ENCODE measurements at places on chromosomes 13 and 19.
A peak's percentile ranks its signal among the peaks of the same experiment; 100 is the strongest.

GRCh38 chr19:5352229-5352763 lies 11.7 kb upstream of the PTPRS start:
- DNase-seq, result no peak

DNA sequence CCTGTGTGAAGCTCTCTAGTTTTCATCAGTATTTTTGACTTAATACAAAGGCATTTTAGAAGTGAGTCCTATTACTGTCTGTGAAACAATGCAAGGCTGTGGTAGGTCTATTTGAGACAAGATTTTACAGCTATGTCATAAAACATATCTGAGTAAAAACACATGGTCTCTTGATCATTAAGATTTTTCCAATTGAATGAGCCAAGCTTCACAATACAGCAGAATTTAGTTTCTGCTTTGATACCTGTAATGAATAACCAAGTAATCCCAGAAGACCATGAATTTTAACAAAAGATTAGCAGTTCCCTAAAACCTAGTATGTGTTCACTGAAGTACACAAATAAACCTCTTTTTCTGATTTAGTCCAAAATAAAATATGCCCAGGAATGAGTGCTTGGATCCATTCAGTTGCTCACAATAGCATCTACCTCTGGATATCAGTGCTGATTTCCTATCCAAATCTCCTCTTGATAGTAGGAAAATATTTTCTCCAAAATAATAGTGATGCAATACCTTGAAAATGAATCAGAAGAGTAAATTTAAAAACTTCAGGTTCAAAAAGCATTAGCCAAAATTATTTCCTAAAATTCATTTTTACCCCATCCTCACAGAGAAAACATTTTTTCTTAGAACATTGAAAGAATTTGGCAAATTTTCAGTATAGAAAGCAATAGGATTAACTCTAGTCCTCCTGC lies 533.5 kb upstream of the SGCG start:
- DNase-seq, result no peak

DNA sequence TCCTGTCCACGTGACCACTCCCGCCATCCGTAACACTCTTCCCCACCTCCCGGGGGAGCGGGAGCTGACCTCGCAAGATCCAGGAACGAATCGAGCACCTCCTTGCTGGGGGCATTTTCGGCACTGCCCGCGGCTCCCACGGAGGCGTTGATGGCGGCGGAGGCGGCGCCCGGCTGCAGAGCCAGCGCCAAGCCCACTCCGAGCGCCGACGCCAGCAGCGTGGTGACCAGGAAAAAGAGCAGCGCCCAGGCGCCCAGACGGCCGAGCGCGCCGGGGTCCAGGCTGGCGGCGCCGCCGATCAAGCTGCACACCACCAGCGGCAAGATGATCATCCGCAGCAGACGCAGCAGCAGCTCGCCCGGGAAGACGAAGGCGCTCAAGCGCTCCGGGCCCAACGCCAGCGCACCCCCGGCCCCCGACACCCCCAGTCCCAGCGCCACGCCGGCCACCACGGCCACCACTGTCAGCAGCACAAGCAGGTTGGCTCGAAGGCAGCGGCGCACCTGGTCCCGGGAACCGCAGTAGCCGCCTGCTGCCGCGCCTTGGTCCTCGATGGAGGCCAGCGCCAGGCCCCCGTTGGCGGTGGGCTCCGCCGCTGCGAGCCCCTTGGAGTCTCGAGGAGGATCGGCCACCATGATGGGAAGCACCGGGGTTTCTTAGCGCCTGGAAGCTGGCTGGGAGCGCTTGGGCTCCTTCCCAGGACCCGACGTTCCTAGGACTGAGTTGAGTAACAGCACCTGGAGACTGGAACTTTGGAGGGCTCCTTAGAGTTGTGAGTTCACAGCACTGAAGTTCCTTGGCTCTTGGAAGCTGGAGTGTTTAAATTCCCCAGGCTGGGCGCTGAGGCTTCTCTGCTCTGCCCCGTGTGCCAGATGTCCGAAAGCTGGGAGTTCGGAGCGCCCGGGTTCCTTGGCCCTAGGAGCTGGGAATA lies 798 bp downstream of the SLC1A5 start:
- no peak for DNase-seq

- no peak for DNase-seq
Measured at GRCh38 chr19:12792853-12793289, 1.6 kb downstream of the JUNB start.

DNA sequence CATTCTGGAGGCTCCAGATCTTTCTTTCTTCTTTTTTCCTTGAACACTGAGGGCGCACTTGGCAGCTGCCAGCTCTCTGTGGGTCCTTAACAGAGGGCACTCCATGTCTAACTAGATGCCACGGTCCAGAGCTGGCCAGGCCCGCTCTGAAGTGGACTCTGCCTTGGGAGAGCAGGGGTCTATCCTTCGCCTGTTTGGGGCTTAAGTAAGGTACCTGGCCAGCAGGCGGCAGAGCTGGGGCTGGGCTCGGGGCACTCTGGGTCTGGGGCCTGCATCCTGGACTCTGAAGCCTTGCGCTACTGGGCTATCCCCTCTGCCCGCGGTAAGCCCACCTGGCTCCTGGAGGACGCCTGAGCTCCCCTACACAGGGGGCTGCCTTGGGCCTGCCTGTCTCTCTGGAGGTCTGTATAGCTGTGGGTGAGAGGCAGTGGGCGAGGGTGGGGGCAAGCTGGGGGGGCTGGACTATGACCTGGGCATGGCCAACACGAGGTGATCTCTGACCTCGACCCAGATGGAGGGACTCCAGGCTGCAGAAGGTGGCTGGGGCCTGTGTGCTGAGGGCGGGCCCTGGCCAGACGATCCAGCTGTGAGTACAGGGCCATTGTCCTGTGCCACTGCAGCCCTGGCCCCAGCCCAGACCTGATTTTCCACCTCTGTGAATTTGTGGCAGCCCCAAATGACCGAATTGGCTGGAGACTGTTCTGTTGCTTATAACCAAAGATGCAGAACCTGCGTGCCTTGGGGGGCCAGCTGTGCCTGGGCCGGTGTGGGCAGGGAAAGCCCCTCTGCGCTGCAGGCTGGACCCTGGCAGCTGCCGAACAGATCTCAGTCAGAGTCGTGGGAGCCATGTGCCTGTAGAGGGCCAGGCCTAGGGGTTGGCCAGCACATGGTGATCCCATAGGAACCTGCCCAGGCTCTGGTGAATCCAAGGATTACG lies 26.5 kb downstream of the CEBPG start:
- DNase-seq, result no peak

- DNase-seq, result no peak
Measured at GRCh38 chr13:27182844-27183497, 11.4 kb upstream of the USP12 start.

- DNase-seq, result no peak
Measured at GRCh38 chr19:40627486-40628279, 26.5 kb downstream of the LTBP4 start.

- peak; percentile 6 for DNase-seq
Measured at GRCh38 chr19:53977429-53977990, 13.9 kb upstream of the CACNG6 start.

DNA sequence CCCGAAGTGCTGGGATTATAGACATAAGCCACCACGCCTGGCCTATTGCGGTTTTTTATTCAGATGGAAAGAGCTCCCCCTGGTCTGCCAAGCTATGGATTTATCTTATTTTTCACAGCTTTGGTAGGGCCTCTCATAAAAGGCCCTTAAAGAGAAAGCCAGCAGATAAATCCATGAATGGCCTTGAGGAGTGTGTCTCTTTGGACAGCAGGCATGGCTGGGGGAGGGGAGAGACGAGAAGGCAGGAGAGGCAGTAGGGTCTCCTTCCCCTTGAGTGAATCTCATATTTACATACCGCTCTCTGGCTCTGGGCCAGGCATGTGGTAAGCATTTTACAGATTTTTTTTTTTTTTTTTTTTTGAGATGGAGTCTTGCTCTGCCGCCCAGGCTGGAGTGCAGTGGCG lies 25.2 kb downstream of the MARK4 start:
- DNase-seq, result no peak

- DNase-seq, result peak; percentile 86
Measured at GRCh38 chr19:58400316-58400915, 5.0 kb downstream of the RNF225 start.

- DNase-seq, result no peak
Measured at GRCh38 chr19:39544911-39545310, 5.0 kb upstream of the EID2 start.

GRCh38 chr13:96223231-96223630 lies 133.3 kb downstream of the HS6ST3 start:
- no peak for DNase-seq

- DNase-seq, result no peak
Measured at GRCh38 chr19:43806848-43807247, 4.6 kb upstream of the LYPD5 start.

GRCh38 chr13:78742659-78743058 lies 83.7 kb upstream of the OBI1 start:
- DNase-seq, result peak; percentile 41

GRCh38 chr19:8705742-8706141 lies 7.1 kb upstream of the ACTL9 start:
- DNase-seq, result no peak

DNA sequence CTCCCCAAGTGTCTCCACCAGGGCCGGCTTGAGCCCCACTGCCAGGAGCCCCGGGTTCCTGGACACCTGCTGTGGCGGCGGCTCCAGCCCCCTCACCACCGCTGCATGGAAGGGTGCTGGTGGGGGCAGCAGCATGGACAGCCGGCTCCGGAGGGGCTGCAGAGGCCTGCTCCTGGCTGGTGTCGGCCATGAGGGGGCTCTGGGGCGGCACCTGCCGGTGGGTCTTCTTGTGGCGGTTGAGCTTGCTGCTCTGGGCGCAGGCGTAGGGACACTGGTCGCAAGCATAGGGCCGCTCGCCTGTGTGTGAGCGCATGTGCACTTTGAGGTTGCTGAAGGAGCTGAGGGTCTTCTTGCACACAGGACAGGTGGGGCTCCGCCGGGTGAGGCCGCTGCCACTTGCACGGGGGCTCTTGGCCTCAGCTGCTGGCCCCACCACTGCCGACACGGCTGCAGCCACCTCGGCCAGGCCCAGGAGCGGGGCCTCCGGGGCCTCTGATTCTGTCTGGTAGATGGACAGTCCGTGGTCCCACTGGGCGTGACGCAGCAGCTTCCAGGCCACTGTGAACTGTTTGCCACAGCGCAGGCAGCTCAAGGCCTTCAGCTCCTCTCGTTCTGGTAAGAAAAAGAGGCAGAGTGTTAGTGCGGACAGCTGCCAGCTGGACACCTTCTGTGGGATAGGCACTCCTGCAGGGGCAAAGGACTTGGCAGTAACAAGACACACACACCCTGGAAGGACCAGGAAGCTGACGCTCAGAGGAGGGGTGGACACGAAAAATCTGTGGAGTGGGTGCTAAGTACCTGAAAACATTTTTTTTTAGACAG lies 4.1 kb downstream of the ZNF296 start:
- DNase-seq, result no peak

GRCh38 chr19:45340232-45340898 lies at the start of gene KLC3:
TSS of gene KLC3 (plus strand) at chr19:45340750. CDS start at chr19:45345542, 4,792 bp downstream.
- no peak for DNase-seq

GRCh38 chr19:33665776-33666595 lies 44.2 kb downstream of the CHST8 start:
- DNase-seq, result no peak

- no peak for DNase-seq
Measured at GRCh38 chr13:113979791-113980471, 6.1 kb upstream of the C13orf46 start.

DNA sequence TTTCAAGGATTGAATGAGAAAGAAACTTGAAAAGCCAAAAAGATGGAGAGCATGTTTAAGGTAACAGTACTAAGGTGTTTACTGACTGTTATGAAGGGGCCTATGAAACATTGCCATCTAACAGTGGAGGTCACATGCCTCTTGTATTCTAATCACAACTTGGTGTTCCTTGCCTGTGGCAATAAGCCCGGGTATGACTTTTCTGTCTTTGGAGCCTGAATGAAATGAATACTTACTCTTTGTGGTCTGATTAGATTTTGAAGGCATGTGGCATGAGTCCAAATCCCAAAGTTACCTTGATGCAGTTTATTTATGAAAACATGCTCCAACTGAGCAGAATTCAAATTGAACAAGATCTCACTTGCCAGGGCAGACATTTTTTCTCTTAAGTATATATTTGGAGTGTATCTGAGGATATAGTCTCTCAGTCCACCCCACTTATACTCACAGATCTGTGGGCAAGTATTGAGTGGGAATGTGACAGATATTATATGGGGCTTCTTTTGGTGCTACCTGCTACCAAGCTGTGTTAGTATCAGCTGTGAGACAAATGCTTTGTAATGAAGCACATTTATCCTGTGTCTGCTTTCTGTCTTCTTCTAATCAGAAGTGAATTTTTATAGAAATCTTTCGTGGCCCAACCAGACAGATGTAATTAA lies 67.5 kb downstream of the B3GLCT start:
- DNase-seq, result no peak

DNA sequence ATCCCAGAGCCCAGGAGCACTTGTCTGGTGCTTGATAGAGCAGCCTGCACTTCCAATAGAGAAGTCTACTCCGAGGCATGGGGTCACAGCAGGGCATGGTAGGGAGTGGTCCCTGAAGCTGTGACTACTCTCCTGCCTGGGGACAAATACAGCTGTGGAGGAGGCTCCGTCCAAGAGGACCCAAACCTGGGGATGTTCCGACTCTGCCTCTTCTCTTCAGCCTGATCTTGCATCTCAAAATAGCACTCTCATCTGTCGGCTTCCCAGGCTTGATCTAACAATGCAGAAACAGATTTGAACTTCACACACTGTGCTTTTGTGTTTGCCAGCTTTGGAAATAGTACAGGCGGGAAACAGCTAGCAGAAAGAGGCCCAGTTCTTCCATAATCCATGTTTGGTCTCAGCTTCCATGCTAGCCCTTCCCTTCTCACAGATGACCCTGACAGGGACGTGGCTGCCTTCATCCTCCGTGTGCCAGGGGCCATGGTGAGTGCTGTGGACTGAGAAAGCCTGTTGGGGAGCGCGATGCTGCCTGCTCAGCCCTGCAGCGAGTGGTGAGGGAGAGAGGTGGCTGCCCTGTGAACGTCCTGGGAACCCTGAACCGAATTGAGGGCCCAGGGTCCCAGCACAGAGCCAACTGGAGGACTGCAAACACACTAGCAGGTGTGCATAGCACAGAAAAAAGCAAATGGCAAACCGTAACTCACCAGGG lies 150.3 kb upstream of the GPR12 start:
- no peak for DNase-seq

DNA sequence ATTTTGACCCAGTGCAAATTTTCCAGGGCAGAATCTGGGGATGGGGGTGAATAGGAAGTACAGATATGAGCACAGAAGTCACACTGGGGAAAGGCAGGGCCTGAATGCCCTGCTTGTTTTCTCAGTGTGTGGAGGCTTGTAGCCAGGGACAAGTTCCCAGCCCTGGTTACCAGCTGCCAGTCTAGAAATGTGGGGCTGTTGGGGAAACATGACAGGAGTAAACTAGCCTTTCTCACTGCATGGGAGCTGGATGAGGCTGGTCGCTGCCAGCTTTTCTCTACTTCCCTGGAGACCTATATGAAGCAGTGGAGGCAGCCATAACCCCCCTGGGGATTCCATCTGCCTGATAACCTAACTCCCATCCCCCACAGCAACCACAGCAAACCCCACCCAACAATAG lies 2267.7 kb downstream of the PCDH9 start:
- no peak for DNase-seq

Measured in NCI-H1436 treated with DMSO at 0.1 percent for 48 hours (cell line).